Activated CD4-positive, CD25-positive, alpha-beta regulatory T cell treated with anti-CD3 and anti-CD28 coated beads, Interleukin-2, amount 50 U/mL, for 72 hours (primary cell): ENCODE measurements at places on chromosomes 12 and 14.
A peak's percentile ranks its signal among the peaks of the same experiment; 100 is the strongest.

DNA sequence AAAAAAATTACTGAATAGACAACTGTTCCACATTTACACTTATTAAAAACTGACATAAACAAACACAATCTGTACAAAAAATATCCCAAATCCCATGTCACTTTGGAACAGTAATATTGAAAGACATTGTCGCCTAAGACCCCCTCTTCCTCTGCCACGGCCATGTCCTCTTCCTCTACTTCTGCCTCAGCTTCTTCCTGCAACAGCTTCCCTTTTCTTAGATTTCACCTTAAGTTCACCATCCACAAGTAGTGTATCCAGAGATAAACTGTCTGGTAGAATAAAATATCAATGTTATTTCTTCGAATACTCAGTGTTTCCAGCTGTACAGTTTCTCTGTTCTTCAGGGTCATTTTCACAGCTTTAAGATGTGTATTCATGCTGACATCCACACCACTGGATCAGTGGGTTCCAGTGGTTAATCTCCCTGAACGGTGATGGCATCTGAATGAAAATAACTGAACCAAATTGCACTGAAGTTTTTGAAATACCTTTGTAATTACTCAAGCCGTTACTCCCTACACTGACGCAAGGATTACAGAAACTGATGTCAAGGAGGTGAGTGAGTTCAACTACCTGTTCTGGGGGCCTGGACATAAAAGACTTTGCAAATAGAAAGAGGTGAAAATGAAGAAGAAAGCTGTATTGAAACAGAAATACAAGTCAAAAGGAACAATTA, 208.5 kb downstream of the C12orf50 start:
- DNase-seq = no peak

- no peak for DNase-seq
Observed at GRCh38 chr12:33663000-33663654, 223.5 kb upstream of the SYT10 start.

DNA sequence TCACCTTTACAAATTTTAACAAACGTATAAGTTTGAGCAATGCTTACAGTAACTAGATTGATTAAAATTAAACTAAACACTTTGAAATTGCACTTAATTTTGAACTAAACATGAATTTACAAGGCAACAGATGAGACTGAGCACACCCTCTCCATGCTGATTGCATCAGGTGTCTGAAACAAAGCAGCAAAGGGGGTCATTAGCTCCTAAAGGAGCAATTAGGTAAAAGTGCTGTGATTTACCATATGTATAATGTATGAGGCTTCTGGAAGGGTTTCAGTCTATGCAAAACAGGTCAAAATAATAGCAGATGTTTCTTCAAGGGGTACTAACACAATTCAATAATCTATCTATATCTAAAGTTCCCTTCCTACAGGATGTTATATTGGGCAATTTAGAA, 98.8 kb upstream of the LMNTD1 start:
- DNase-seq = no peak

DNA sequence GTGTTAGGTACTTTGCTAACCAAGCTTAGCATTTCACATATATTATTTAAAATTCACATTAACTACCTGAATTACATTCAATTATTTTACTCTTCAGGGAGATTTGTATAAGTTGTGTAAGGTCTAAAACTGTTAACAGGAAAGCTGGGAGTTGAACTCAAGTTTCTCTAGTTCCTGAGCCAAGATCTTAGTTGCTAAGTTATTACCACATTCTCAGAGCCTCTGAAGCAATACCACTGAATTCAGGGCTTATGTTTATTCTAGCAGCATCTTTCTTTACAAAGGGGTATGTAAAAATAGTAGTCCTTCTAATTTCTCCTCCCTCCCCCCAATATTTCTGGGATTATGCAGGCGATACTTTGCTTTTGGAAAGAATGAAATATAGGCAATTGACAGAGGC, 786.8 kb downstream of the DIO2 start:
- no peak for DNase-seq

- DNase-seq = no peak
Observed at GRCh38 chr14:68594737-68595380, 198.0 kb downstream of the ZFP36L1 start.

- DNase-seq = peak; percentile 73
Observed at GRCh38 chr12:109597795-109598427, 24.3 kb downstream of the MVK start.

DNA sequence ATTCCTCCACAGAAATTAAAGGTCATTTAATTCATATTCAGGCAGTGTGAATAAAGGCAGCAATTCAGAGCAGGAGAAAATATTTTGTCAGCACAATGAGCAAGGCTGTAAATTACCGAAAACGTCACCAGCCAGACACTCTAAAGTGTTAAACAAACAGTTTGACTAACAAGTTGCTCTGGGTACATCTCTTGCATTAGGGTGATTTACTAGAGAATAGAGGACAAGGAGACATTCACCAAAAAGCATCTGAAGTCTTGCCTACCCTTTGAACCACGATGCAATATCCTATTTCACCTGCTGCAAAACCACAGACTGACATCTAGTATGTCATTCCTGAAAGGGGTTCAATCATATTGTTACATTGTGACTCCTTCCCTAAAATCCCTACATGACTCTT, 27.1 kb upstream of the GPHB5 start:
- DNase-seq = no peak

DNA sequence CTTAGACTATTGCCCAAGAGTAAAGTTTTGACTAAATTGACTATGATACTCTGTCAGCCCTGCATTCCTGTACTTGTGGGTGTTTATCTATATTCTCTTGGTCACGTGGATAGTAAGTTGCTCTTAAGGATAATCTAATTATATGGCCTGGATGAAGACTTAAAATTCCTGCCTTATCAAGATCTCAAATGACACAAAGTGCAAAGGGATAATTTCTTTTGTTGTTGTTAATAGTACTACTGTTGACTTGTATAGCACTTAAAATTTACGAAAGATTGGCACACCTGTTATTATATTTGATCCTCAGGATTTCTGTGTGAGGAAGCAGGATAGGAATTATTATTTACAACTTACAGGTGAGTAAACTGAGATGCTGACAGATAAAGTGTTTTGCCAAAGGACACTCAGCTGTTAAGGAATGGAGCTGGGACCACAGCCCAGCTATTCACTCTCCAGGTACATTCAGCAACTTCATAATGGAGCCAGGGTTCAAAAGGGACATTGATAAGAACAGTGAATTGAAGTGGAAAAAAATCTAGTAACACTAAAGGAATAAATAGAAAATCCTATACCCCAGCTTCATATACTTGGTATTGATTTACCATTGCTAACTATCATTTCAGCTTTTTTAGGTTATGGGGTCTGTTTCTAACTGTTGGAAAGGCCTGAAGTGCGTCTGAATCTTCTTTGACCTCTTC, 53.4 kb upstream of the EVL start:
- no peak for DNase-seq

GRCh38 chr14:99185436-99186068, 86.4 kb downstream of the BCL11B start:
- DNase-seq = no peak

DNA sequence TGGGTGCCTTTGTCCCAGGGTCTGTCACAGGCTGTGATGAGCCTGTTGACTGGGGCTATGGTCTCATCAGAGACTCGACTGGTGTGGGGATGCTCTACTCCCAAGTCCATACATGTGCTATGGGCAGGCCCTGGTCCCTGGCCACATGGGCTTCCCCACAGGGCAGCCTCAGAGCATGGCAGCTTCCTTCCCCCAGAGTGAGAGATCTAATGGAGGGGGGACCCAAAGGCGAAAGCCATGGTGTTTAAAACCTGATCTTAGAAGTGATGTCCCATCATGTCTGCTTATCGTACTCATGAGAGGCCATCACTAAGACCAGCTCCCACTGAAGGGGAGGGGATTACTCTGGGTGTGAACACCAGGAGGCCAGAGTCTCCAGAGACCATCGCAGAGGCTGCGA, 279.0 kb upstream of the RTL1 start:
- DNase-seq = no peak

DNA sequence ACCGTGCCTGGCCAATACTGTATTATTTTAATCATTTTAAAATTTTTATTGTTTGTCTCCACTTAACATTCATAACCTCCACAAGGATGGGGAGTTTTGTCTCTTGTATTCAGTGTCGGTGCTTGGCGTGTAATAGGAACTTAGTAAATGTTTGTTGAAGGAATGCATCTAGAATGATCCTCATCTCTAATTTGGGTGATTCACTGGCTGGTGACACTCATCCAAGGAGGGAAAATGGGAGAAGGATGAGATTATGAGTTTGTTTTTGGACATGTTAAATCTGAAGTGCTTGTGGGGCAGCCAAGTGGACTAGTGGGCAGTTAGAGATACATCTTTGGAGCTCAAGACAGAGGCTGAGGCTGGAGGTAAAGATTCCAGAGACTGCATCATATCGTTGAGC, 5.1 kb downstream of the KLC1 start:
- no peak for DNase-seq
